Activated naive CD4-positive, alpha-beta T cell treated with anti-CD3 and anti-CD28 coated beads, Interleukin-2, amount 50 U/mL, for 72 hours (primary cell): ENCODE measurements at places on chromosomes 6 and 20.

DNA sequence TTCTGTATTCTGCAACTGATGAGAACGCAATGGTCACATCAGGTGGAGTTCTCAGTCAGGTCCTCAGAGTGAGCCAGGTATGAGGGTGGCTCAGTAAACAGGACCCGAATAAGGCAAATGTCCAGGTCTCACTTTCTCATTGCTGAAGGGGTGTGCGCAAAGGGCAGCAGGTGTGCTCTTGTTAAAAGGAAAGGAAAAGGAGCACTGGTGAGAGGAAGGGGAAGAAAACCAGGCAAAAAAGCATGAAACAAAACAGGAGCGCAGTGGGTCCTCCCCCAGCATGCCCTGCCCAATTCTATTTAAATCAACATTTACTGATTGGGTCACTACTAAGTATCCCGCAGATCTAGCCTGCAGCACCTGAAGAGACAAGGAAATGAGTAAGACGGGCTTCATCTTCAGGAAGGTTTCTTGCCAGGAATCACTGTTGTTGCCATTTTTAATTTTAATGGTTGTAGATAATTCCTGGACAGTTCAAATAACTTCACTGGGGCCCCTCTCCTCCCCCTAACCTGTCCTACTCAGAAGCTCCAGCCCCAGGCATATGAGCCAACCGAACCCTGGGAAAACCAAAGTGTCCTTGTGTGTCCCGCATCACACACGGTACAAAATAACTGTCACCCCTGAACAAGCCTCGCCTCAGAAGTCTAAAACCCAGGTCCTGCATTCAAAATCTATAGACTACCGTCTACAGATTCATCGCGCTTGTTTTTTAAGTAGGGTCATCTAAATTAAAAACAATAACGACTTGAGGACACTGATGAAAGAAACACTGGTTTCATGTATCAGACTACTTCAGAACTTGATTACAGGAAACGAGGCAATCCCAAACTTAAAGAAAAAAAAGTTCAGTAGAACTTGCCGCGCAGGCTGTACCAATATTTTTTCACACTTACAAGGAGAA lies 980 bp downstream of the MBOAT1 start:
- no peak for DNase-seq

- DNase-seq = no peak
Observed at GRCh38 chr20:33796263-33796906, 14.8 kb upstream of the CHMP4B start.

DNA sequence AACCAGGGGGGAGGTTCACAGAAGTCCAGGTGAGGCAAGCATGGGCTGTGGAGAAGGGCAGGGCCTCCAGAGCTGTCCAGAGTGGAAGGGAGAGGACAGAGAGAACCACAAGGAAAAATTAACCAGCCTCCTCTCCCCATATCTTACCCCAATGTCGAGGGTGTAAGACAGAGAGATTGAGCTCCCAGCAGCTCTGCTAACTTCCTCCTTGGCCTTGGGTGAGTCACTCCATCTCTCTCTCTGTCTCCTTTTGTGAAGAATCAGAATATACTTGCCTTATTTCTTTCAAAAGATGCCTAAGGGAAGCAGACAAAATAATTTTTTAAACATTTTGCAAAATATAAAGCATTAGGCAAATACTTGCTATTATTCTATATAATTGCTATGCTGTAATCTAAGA lies 58.3 kb upstream of the IYD start:
- DNase-seq = no peak

GRCh38 chr6:106574741-106575458 lies 54.4 kb downstream of the RTN4IP1 start:
- no peak for DNase-seq

- DNase-seq = no peak
Observed at GRCh38 chr6:79307321-79308036, 73.0 kb upstream of the HMGN3 start.

- DNase-seq = no peak
Observed at GRCh38 chr6:32819729-32820128, 2.9 kb upstream of the HLA-DOB start.

DNA sequence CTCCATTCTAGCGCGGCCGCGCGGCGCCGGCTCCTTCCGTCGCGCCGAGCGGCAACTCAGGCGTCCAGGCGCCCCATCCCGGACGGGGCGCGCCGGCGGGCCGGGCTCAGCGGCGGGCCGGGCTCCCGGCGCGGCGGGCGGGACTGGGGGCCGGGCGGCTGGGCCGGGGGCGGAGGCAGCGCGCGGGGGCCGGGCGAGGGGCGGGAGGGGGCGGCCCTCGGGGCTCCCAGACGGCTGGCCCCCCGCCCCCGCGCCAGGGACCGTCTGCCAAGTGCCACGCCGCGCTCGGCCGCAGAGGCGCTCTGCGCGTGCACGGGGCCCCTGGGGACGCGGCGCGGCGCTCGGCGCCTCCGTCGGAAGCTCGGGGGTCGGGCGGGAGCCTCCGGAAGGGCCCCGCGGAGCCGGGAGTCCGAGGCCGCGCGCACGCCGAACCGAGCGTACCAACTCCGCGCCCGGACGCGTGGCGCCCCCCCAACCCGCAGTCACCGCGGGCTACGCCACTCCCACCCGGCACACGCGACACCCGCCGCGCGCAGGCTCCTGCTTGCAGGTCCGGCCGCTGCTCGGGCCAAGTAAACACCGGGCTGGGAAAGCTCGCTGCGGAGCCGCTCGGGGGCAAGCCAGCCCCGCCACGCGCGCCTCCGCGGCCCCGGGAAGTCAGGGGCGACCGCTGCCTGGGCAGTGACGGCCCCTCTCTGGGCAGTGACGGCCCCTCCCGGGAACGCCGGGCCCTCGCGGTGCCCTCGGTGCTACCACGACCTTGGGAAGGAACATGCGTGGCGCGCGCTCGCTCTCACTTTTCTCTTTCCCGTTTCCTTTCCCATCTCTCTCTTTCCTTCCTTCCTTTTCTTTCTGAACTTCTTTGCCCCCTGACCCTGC lies at the start of gene PREX1:
Gene PREX1, minus strand, starts transcription at position 145 of the 879 bp plus-strand sequence. Its CDS starts 139 bp downstream, at position 6.
- peak; percentile 81 for DNase-seq

GRCh38 chr6:30463651-30464618 lies 25.4 kb upstream of the HLA-E start:
- DNase-seq = no peak

DNA sequence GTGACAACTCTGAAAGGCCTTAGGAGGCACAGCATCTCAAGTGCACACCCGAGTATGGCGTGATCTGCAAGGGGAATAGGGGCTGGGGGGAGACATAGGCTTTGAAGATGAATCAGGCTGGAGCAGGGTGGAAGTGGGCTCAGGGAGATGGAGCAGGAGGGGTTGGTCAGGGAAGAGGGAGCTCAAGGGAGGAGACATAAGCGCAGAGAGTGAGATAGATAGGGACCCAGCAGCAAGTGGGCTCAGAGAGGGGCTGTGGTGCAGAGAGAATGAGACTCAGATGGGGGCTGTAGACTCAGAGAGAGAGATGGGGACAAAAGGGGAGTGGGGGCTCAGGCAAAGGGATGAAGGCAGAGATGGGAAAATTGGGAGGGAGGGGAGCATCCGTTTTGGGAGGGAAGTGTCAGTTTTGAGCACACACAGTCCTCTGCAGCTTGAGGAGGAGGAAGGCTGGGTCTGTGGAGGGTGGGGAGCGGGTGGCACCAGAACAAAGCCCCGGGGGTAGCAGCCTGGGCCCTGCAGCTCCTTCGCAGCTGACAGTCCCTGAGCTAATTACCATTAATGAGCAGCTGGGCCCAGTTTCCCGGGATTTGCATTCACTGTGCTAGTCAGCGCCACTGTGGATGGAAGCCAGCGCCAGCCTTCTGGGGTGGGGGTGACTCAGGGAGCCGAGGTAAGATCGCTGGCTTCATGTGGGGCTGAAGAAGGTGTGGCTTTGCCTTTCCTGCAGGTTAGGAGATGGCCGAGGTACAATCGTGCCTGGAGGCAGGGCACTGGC lies 18.7 kb downstream of the SRXN1 start:
- no peak for DNase-seq

DNA sequence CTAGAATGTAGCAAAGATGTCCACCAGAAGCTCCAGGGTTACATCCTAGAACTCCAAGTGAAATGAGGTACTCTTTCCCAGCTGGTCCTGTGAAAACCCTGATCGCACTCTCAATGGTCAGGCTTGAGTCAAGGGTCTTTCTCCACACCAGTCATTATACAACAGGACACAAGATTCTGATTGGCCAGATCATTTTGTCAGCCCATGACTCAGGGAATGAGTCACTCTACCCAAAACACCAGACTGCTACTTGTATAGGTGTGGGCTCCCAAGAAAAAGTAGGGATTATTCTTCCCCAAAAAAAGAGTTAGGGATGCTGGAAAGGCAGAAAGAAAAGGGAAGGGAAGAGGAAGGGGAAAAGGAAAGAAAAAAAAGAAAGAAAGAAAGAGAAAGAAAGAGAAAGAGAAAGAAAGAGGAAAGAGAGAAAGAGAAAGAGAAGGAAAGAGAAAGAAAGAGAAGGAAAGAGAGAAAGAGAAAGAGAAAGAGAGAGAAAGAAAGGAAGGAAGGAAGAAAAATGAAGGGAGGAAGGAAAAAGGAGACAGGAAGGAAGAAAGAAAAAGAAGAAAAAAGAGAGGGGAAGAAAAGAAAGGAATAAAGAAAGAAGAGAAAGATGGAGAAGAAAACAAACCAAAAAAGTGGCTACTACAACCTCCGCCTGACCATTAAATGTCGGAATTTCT lies 30.5 kb downstream of the ANKEF1 start:
- DNase-seq = no peak

GRCh38 chr20:19819149-19819548 lies 61.1 kb downstream of the RIN2 start:
- DNase-seq = no peak

DNA sequence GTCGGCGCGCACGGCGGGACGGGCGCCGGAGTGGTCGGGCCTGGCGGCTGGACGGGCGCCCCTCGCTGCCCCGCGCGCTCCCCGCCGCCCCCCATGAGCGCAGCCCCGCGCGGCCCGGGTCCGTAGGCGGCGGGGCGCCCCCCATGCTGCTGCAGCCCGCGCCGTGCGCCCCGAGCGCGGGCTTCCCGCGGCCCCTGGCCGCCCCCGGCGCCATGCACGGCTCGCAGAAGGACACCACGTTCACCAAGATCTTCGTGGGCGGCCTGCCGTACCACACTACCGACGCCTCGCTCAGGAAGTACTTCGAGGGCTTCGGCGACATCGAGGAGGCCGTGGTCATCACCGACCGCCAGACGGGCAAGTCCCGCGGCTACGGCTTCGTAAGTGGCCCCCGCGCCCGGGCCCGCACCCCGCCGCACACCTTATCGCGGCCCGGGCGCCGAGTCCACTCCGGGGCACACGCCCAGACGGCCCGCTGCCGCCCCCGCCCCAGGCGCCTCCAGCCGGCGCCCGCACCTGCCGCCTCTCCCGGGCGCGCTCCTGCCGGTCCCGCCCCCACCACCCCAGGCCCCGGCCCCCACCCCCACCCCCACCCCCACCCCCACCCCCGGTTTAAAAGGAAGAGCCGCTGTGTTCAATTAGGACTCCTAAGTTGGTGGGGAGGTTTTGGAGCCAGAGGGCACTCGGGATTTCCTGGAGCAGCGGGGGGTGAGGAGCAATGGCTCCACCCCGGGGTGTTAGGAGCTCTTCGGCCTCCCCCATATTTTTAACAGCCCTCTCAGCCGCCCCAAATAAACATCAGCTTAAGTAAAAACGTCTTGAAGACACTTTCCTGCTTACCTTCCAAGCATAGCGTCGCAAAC lies 474 bp downstream of the RBM38 start:
- DNase-seq = peak; percentile 35

- no peak for DNase-seq
Observed at GRCh38 chr20:38159566-38159956, 5.5 kb downstream of the TGM2 start.

DNA sequence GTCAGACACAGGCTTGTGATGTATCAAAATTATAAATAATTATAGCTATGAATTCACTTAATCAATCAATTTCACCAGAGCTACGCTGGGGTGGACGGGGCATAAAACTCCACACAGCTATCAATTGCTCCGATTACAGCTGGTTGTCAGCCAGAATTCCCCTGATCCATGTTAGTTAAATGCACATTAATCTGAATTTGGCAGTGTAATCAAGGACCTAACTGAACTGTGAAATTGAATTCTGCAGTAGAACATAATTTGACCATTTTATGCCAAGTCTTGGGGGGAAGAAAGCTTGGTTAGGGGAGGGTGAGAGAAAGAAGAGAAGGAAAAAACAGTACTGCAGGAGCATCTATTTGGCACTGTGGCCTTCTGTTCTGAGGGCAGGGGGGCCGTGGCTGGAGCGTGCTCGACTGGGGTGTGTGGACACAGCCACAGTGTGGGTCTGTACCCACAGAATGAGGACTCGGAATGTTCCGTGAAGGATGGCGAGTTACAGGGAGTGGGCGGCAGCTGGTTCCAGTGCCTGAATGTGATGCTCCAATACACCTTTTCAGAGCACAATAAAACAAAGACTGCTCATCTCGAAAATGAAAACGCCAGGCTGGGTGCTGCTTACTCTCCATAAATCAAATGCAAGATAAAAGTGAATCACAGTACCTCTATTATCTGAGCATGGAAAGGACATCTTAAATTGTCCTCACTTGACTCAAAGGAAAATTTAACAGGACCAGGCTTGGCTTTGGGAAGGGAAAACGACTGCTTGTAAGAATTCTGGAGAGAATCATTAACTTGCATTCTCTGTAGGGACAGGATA lies 59.2 kb downstream of the LAMP5 start:
- no peak for DNase-seq

DNA sequence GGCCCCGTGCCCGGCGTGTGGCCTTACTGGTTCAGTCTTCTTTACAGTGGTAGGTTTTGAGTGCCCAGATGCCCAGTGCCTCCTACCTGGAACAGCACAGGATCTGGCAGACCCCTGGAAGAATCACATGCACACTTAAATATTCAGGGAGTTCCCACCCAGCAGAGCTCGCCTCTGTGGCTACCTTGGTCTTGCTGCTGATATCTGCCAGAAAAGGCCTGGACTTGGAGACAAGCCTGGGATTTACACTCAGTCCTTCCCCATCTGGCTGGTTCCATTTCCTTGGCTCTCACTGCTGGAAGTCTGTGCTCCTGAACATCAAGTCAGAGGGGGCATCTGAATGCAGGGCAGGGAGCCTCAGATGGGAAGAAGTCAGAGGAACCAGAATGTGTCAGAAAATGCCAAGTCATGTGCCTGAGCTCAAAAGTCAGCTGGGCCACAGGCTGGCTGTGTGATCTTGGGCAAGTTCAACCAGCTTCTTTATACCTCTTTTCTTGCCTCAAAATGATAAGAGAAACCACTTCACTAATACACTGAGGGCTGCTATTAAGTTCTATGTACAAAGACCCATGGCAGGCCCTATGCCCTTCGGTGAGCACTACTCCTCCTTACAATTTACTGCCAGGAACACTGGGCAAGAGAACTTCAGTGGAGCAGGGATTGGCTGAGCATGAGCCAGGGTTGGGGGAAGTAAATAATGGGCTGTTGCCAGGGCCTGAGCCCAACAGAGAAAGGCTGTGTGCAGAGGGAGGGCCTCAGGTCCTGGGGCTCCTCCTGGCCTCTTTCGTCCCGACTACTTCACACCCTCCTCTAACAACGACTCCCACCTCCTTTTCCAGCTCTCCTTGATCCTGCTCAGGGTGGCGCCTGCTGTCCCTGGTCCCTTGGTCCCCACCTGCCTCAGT lies 158.1 kb upstream of the PROKR2 start:
- DNase-seq = no peak

DNA sequence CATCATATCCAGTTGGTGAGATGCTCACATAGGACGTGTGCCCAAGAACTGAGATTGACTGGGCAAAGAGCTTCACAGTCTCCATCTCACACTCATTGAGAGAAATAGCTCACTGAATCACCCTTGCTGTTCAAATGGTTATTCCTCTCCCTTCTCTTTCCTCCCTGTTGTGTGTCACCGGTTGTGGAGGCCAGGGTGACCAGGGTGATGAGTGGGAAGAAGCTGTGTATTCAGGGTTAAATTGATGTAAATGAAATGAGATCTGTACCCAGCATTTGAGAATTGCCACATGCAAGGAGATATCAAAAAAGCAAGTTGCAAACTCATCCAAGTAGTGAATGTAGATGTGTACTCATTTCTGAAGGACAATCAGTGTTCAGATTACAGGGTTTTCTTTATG lies 36.6 kb upstream of the VAPB start:
- no peak for DNase-seq
